ENCODE measurements at places on chromosomes 1 and 21.
A peak's percentile ranks its signal among the peaks of the same experiment; 100 is the strongest.

GRCh38 chr1:65525266-65526048, 105.0 kb downstream of the LEPR start:
- no peak for DNase-seq

GRCh38 chr1:101112051-101112780, 86.6 kb upstream of the DPH5 start:
- DNase-seq, result peak; percentile 37

DNA sequence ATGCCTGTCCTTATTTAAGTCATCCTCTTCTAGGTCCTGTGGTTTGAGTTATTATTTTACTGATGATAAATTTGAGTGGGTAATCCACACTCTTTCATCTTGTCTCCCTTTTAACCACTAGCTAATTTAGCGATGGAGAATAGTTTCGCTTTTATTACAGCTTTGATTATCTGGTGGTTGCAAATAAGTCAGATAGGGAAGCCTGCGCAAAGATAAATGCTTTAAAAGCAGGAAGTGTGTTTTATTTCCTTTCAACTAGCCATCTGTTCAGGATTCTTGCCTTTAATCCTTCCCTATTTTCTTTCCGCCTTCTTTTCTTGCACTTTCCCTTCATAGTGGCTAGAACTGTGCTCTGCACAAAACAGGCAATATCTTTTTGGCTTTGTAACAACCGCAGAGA, 129.0 kb downstream of the TGFB2 start:
- DNase-seq, result no peak

DNA sequence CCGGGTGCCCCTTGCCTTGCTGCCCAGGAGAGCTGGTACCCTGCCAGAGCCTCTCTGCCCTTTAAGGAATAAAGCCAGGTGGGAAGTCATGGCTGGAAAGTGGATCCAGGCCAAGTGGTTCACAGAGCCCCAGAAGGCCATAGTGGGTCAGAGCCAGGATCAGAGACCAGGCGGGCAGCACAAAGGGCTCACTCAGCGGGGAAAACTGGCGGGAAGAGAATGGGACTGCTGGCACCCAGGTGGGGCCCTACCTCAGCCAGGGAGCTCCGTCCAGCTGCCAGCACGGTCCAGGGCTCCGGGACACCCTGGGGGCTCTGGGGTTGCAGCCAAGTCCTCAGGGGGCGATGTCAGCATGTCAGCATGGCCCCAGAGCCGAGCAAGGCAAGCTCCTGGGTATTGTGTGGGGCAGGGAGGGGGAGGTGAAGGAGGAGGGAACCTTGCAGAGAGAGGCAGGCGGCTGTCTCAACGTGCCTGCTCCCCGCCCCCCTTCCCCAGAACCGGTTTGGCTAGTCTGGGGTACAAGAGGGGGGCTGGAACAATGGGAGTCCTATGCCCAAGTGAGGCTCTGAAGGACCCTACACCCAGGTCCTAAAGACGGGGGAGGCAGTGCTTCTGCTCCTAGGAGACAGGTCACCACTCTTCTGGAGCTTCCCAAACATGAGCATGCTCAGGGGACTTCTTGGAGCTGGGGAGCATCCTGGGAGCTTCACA, at the start of gene ARHGEF19:
Gene ARHGEF19, minus strand, starts transcription at position 402 of the 711 bp plus-strand sequence. CDS start 3,598 bp downstream, outside the sequence.
- no peak for DNase-seq

DNA sequence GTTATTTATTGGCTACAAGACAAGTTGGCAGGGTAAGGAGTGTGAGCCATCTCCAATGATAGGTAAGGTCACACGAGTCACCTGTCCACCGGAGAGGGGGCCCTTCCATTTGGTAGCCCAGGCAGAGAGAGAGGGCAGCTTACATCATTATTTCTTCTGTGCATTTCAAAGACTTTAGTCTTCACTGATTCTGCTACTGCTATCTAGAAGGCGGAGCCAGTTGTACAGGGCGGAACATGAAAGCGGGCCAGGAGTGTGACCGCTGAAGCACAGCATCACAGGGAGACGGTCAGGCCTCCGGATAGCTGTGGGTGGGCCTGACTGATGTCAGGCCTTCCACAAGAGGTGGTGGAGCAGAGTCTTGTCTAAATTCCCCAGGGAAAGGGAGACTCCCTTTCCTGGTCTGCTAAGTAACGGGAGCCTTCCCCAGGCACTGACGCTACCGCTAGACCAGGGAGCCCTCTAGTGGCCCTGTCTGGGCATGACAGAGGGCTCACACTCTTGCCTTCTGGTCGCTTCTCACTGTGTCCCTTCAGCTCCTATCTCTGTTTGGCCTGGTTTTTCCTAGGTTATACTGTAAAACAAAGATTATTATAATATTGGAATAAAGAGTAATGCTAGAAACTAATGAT, 36.7 kb downstream of the ZNF695 start:
- DNase-seq, result peak; percentile 3

- no peak for DNase-seq
Observed at GRCh38 chr1:150236614-150237100, 745 bp upstream of the ANP32E start.

GRCh38 chr1:86421601-86422280, 2.2 kb upstream of the CLCA2 start:
- no peak for DNase-seq

DNA sequence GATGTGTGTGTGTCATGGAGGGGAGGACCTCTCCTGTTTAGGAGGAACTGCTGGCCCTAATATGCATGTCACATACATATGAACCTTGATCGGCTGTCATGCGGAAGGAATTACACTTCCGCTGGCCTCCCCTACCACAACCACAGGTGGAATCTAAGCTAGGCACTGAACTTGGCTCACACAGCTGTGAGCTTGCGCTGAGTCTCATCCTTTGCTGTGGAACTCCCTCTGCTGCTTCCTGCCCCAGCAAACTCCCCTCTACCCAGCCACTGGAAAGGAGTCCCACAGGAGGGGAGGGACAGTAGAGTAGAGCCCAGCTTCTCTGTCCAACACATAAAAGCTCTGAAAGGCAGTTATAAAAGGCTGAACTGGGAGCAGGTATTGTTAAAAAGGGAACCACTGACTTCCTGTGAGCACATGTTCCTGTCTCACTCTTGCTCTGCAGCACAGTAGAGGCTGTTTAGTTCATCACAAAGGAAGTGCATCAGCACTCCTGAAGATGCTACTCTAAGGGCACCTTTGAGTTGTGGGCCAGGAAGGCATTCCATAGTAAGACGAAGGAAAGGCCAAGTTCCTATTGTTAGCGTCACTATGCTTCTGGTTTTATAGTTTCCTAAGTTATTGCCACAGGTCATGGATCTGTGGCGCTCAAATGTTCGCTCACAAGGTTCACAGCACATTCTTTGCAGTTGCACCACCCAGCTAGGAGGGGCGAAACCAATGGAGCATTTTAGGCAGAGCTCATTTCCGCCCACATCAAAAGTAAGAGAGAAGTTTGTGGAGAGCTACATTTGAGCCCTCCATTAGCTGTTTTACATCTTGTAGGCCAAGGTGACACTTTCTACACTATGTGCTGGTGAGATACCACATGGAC, 17.7 kb upstream of the PTPRC start:
- peak; percentile 48 for DNase-seq
